OCI-LY7 (cell line): ENCODE measurements at places on chromosomes 2 and 18.

- DNase-seq, result no peak
Observed at GRCh38 chr2:8581601-8582041, 100.2 kb upstream of the ID2 start.

DNA sequence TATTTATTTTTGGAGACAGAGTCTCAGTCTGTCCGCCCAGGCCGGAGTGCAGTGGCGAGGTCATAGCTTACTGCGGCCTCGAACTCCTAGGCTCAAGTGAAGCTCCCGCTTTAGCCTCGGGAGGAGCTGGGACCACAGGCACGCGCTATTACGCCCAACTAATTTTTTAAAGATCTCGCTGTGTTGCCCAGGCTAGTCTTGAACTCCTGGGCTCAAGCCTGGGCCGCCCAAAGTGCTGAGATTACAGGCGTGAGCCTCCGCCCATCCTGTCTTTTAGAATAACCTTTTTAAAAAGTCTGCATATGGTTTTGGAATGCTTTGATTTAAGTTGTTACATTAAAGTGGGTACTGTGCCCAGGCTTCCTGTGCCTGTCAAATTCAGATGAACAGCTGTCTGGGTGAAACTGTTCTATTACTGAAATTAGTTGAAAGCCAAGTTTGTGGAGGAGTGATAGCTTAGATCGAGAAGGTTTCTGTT, 944 bp downstream of the RAB3GAP1 start:
- DNase-seq, result peak; percentile 7

DNA sequence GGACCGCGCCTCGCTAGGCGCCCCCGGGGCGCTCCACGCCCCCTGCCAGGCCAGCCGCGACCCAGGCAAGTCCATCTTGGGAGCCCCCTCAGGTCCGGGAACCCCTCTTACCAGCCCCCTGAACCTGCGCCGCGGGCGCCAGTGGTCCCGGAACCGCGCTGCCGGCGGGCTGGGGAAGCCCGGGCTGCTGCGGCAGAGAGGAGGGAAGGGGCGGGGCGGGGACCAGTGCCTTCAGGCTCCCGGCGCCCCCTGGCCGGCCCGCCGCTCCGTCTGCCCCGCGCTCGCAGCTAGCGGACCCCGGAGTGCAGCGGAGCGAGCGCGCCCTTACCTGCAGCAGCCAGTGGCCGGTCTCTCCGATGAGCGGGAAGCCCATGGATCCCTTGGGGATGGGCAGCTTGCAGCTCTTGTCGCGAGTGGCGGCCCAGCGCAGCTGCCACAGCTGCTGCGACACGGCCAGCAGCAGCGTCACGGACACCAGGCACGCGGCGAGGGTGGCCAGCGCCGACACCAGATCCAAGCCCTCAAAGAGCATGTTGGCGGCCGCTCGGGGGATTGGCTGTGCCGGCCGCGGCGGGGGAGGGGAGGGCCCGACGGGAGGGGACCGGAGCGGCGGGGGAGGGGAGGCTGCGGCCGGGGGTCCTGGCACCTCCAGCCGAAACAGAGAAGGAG, at the start of gene CYP26B1:
CYP26B1 (minus strand) TSS at position 560 of the 669 bp plus-strand sequence; CDS start at position 532, 28 bp downstream.
- no peak for DNase-seq

- peak; percentile 66 for DNase-seq
Observed at GRCh38 chr2:216491793-216492596, 6.6 kb upstream of the RPL37A start.

DNA sequence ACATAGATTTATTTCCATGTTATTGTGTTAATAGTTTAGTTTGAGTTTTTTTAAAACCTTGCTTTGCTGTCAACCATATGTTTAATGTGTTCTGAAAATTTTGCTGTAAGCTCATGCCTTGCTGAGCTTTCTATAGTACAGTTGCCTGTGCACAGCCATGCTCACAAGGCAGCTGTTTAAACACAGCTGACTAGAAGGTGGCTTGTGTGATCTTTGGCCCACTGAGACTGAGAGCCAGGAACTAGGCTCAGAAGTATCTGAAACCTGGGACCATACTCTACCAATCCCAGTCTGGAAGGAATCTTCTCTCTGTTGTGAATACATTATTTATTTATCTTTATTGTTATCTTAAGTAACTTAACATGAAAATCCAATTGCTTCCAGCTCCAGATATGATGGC, 350.5 kb downstream of the KIAA1328 start:
- DNase-seq, result no peak

DNA sequence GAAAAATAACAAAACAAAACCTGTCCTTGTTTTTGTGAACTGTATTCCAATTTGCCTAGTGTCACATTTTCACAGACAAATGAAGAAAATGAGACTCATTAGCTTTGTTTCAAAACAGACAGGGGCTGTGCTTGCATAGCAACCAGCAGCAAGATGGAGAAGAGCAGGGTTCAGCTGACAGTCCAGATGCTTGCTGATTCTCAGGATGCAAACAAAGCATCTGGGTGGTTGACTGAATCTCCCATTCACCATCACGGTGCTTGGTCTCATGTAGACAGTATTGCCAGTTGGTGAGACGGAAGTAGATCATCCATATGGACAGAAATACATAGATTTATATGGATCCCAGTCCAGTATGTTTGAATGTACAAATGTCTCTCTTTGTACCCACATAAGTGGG, 326.8 kb downstream of the CCDC85A start:
- DNase-seq, result no peak

DNA sequence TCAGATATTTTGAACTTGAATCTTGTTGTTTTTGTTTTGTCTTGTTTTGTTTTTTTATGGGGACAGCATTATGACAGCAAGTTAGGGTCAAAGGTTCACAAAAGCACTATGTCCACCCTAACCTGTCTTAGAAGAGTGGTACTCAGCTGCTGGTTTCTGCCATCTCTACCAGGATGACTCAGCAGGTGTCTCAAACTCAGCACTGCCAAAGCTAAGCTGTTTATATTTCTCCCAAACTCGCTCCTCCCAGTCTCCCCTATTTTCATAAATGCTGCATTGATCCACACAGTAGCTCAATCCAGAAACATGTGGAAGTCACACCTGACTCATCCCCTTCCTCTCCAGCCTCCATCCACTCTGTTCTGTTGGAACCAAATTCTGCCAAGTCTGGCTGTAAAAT, 134.9 kb downstream of the ZBTB7C start:
- no peak for DNase-seq

DNA sequence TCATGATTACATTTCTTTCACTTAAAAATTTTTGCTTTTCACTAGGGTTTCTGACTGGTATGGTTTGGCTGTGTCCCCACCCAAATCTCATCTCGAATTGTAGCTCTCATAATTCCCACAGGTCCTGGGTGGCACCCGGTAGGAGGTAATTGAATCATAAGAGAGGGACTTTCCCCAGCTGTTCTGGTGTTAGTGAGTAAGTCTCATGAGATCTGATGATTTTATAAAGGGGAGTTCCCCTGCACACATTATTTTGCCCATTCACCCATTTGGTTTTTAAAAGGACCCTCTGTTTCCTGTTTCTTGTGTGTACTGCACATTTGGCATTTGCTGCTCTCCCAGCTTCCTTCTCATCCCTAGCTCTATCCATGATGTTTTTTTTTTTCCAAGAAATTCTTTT, 27.8 kb upstream of the NETO1 start:
- no peak for DNase-seq

DNA sequence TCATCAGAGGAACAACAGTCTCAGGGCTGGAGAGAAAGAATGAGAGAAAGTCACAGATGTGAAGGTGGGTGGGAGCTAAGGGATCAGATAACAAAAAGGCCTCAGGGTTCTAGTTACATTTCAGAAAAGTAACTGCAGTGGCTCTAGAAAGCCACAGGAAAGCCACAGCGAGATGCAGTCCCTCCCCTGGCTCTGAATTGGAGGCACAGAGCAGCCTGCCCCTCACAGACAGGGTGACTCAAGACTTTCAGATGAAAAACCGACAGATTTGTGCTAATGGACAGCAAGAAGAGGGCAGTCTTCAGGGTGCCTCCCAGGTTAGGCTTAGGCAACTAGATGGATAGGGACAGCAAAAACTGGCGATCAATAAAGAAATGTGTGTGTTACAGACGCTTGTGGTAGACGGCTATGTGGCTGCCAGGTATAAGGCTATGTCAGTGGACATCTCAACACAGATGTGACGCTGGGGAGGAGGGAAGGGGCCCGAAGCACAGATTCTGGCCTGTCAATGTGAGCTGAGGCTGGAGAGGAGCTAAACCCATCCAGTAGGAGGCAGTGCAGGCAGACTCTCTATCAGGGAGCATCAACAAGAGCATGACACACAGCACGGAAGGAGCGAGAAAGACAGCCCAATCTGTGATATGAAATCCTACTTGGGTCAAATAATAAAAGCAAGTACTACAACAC, 26.2 kb downstream of the UNC50 start:
- no peak for DNase-seq

- DNase-seq, result no peak
Observed at GRCh38 chr18:58513615-58514335, 115.1 kb downstream of the ALPK2 start.

- no peak for DNase-seq
Observed at GRCh38 chr2:189287982-189288521, 108.5 kb upstream of the COL5A2 start.

GRCh38 chr2:73177645-73178255, 24.6 kb upstream of the NOTO start:
- DNase-seq, result no peak

GRCh38 chr2:101704816-101705578, 7.5 kb downstream of the MAP4K4 start:
- no peak for DNase-seq

- no peak for DNase-seq
Observed at GRCh38 chr2:230153390-230153976, 66.3 kb downstream of the SP110 start.

DNA sequence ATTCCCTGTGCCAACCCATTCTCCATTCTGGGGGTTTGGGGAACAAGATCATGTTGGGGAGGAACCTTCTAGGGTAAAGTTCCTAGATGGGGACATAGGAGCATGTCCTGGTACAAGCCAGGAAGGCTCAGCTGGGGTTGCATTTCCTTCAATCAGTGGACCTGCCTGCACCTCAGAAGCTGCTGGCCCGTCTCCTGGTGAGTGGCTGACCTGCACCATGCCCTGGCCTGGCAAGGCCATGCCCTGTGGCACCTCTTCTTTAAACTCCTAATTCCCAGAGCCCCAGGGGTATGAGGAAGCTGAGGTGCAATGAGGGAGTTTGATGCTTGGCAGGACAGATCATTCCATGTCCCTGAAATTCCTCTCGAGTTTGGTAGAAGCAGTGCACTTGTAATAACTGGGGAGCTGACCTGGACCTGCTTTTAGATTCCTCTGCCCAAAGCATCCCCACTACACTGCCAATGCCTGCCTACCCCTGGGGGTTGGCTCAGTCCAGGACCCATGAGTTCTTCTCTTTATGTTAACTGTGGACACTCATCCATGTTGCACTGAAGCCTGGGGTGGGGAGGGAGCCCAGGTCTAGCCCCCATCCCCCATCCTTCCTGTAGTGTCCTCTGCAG, 25.3 kb downstream of the MROH2A start:
- no peak for DNase-seq

GRCh38 chr2:84288293-84288692, 170.8 kb downstream of the SUCLG1 start:
- no peak for DNase-seq

- no peak for DNase-seq
Observed at GRCh38 chr2:241008711-241009121, 10.3 kb downstream of the SNED1 start.

DNA sequence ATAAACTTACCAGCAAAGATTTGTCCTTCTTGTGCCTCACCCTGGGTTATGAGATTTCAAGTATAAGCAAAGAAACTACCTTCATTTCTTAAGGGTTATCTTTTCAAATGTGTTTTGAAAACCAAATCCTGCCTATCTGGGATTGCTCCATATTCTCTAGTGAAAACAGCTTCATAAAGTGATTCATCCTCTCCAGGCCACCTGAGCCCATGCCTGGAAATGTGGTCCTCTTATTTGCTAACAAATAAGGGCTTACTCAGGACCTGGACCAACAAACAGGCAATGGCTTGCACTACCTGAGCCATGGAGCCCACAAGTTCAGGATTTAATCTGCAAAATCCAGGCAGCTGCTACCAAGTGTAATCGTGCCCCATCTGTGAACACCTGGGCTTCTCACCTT, 234.4 kb upstream of the RBBP8 start:
- DNase-seq, result no peak
